Naive B cell (primary cell): ENCODE measurements at places on chromosomes 12 and 14. TPM values are rescaled to one million over a fixed set of nuclear protein-coding genes. Genes with fewer than 3 reads are reported as not detected.

- no peak for DNase-seq
Observed at GRCh38 chr14:100129161-100129589, 30.3 kb downstream of the DEGS2 start.

GRCh38 chr12:11744410-11744801 lies 94.9 kb downstream of the ETV6 start:
- no peak for DNase-seq

DNA sequence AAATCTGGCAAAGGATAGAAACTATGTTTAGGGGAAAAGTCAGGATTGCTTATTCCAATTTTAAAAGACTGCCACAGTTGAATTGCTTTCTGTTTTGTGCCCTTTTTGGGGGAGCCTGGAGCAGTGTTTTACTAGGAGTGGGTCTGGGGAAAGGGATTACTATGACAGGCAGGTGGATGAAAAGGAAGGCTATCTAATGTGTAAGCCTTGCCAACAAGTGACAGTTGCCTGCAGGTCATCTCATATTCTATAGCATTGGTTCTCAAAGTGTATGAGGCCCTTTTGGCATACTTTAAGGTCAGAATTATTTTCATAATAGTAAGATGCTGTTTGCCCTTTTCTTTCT lies 4.1 kb downstream of the EID3 start:
- no peak for DNase-seq

The RNF212B gene
- polyA plus RNA-seq: not detected

GRCh38 chr14:58784931-58785330 lies 147.2 kb downstream of the DACT1 start:
- DNase-seq: no peak

The BIN2 gene
- polyA plus RNA-seq: 84.7 TPM

DNA sequence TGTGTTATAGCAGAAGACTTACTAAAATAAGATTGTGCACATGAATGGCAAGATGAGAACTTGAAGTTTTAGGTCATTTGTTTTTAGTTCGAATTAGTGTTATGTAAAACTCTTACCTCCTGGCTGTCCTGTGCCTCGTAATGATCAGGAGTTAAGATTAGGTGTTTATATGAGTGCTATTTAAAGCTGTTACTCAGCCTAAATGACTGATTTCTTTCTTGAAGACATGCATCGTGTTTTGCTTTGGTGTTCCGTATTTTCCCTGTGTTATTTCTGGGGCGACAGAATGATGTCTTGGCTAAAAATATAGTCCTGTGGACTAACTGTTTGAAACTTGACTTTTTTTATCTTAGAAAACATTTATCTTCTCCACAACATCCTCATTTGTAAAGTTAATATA lies 22.1 kb downstream of the SCYL2 start:
- DNase-seq: no peak

DNA sequence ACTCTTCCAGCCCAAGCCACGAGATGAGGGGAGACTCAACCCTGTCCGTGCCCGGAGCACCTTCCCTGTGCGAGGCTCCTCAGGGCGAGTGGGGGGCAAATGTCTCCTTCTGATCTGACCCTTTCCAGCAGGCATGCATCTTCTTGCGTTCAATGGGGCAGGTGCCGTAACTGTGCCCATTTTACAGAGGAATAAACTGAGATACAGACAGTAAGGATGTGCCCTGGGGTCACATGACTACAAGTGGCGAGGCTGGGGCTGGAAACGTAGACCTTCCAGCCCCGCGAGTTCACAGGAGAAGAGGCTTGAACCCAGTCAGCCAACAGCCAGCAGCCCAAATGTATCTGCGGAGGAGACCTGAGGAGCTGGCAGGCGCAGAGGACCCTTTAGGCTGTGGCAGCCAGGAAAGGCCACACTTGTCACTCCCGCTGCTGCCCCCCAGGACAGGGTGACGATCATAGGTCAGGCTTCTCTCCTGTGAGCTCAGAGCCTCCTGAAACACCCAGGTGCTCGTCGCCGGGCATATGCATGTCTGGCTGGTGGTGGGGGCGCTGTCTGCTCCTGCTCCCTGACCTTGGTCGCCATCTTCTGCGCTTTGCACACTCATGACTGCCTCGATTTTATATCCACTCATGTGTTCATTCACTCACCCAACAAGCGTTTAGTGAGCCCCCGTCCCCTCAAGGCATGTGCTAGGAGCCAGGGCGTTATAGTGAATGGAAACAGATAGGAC lies 41.7 kb downstream of the CCDC88C start:
- DNase-seq: no peak

DNA sequence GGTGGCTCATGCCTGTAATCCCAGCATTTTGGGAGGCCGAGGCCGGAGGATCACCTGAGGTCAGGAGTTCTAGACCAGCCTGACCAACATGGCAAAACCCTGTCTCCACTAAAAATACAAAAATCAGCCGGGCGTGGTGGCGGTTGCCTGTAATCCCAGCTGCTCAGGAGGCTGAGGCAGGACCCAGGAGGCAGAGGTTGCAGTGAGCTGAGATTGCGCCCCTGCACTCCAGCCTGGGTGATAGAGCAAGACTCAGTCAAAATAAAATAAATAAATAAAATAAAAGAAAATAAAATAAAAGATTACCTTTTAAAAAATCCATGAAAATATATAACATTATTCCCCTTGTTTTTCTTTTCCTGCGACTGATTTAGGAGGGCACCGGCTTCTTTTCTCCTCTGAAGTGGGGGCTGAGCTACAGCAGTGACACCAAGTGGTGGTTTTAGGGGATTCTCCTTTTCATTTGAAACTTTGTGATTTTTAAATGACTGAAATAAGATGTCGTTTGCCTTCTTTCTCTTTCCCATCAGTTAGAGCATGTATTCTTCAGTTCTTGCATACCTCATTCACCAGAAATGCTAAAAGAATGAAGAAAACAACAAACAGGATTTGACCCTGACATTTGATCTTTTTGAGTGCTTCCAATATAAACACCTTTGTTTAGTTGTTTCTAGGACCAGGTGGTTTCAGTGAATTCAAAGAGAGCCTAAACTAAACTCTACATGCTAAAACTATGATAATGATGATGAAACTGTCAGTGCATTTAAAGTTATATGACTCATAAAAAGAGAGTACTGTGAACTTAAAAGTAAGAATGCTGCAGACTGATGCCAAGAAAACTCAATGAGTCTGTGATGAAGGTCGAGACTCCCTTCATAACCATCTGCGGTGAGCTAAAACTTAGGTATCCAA lies 22.6 kb upstream of the PKP2 start:
- DNase-seq: no peak

- DNase-seq: no peak
Observed at GRCh38 chr14:104974146-104974541, 4.0 kb downstream of the AHNAK2 start.

GRCh38 chr14:85960756-85961155 lies 430.8 kb downstream of the FLRT2 start:
- no peak for DNase-seq

The ATG2B gene
- polyA plus RNA-seq: 1.8 TPM

DNA sequence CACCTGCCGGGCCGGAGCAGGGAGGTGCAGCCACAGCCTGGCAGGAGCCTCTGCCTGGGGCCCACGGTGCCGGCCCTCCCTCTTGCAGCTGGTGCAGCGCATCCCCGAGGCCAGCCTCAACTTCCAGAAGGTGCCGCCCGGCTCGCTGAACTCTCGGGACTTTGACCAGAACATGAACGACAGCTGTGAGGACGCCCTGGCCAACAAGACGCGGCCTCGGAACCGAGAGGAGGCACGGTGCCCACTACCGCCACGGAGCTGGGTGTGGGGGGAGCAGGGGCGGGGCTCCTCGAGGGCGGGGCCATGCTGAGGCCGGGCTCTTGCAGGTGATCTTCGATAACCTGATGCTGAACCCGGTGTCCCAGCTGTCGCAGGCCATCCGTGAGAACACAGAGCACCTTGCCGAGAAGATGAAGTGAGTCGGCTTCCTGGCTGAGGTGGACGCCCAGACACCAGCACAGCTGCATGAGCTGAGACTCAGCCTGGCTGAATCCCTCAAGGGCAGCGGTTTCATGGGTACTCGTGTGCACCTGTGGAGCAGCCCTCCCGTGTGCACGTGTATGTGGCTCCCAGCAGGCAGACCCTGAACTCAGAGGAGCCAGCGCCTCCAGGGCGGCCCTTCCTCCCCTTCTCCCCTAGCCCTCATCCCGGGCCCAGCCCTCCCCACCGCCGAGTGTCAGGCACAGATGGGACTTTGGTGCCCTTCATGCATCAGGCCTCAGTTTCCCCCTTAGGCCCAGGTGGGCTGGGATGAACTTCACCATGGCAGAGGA lies 28.6 kb downstream of the CEP170B start:
- DNase-seq: no peak

DNA sequence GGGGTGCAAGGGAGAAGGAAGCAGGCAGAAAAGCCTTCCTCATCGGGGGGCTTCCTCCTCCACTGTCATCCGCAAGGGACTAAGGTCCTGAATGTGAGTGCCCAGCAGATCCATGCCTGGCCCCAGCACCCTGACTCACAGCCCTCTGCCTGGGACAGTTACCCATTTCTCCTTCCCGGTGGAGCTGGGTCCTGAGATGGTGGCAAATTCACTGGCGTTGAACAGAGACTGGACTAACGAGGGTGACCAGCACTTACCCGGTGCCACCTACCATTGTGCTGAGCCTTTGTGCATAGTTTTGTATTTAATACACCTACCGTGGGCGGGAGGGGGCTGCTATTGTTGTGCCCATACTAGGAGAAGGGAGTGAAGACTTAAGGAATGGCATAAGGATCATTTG lies 30.9 kb upstream of the PLEKHG6 start:
- DNase-seq: no peak

The FAIM2 gene
- not detected for polyA plus RNA-seq

GRCh38 chr14:103562429-103563225 lies at the start of the genes BAG5 and COA8:
Gene BAG5, minus strand, starts transcription at chr14:103562657. Its CDS starts 1,493 bp downstream, at chr14:103561164.
Gene COA8, plus strand, starts transcription at chr14:103562960. Its CDS starts 42 bp downstream, at chr14:103563002.
- peak; percentile 91 for DNase-seq

The FUT8 gene
- 22.8 TPM for polyA plus RNA-seq

The EML5 gene
- polyA plus RNA-seq: 0.80 TPM

The LBHD2 gene
- polyA plus RNA-seq: not detected

GRCh38 chr12:59700153-59700450 lies 104.3 kb downstream of the SLC16A7 start:
- no peak for DNase-seq

GRCh38 chr14:24921903-24922302 lies 128.0 kb downstream of the STXBP6 start:
- no peak for DNase-seq

DNA sequence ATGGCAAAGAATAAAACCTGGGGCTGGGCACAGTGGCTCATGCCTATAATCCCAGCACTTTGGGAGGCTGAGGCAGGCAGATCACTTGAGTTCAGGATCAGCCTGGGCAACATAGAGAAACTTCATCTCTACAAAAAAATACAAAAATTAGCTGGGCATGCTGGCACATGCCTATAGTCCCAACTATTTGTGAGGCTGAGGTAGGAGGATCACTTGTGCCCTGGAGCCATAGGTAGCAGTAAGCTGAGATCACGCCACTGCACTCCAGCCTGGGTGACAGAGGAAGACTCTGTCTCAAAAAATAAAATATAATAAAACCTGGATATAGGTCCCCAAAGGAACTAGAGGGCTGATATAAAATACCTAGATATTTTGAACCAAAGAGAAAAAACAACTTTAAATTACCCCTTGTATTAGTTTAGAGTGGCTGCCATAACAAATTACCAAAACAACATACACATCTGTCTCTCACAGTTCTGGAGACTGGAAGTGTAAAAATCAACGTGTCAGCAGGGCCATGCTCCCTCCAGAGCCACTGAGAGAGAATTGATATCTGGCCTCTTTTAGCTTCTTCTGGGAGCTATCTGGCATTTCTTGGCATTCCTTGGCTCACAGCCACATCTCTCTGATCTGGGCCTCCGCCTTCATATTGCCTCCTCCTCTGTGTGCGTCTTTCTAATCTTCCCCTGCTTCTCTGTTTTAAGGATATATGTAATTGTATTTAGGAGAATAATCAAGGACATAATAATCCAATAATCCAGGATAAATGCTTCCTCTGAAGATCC lies 47.9 kb upstream of the ATF7IP start:
- no peak for DNase-seq

DNA sequence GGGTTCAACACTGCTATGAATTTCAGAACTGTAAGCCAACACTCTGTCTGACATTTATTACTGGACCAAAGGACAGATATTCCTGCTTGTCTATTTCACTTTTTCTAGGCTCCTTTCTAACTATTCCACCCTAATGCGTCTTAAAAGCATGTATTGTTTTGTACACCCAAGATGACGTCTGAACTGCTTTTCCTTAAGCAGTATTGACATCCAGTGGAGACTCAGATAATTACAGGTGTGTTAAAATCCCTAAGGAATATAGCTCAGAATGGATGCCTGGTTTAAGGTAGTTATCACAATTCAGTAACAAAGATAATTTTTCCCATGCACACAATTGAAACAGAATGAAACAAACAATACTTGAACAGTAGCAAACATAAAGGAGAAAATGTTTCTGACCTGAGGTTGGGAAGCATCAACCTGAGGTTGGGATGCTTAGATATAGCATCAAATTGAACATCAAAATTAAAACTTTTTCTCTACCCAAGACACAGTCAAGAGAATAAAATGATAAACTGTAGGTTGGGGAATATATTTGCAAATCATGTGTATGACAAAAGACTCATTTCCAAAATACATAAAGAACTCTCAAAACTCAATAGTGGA lies 93.7 kb upstream of the PTPRR start:
- DNase-seq: no peak

- DNase-seq: no peak
Observed at GRCh38 chr12:55681142-55682077, 26.3 kb downstream of the ITGA7 start.

The CLEC2B gene
- 70.8 TPM for polyA plus RNA-seq

DNA sequence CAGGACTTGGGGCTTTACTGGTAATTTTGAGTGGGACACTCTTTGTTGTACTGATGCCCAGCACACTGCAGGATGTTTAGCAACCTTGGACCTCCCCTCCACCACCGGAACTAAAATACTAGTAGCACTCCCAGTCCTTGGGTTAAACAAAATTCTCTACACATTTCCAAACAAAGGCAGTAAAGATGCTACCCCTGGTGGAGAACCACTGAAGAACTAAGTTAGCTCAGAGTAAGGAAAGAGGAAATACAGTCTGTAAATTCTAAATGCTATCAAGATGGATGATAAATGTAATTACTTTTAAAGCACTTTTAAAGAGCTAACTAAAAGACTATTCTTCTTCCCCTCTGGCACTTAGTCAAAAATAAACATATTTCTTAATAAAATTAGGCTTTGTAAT lies 64.1 kb downstream of the LRP6 start:
- no peak for DNase-seq

DNA sequence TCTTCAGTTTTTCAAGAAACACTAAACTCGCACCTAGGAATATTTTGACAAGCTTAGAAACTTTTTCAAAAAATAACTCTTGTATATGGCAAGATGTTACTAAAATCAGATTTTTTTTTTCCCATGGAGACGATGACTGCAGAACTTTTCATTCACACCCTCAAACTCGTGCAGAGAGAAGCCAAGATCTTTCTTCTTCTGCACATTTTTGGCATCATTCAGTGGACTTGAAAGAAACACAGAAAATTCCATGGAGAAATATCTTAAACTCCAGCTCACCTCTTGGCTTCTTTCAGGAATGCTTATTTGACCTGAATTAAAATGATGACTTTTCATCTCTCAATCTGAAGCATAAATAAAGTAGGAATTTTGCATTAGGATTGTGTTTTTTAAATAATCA lies 919.4 kb downstream of the NRXN3 start:
- DNase-seq: no peak
